ENCODE measurements at places on chromosomes 7 and 10.

DNA sequence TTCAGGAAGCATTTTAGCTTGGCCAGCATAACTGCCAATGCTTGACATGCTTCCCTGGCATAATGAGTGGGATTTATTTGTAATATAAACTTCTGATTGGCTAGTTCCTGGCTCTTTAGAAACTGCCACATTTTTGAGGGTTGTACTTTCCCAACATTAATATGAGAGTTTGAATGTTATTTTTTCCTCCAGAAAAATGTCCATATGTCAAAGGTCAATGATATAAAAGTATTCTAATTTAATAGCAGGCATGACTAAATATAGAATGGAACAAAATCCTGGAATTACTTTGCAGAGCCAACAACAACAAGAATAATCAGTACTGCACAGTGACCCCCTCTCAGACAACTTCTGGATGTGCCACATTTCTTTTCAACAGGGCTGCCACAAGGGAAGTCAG lies 352.6 kb downstream of the PRPF18 start:
- DNase-seq = no peak

- DNase-seq = no peak
These were observed 62.3 kb downstream of the OSBPL3 start for GRCh38 chr7:24917510-24918239.

DNA sequence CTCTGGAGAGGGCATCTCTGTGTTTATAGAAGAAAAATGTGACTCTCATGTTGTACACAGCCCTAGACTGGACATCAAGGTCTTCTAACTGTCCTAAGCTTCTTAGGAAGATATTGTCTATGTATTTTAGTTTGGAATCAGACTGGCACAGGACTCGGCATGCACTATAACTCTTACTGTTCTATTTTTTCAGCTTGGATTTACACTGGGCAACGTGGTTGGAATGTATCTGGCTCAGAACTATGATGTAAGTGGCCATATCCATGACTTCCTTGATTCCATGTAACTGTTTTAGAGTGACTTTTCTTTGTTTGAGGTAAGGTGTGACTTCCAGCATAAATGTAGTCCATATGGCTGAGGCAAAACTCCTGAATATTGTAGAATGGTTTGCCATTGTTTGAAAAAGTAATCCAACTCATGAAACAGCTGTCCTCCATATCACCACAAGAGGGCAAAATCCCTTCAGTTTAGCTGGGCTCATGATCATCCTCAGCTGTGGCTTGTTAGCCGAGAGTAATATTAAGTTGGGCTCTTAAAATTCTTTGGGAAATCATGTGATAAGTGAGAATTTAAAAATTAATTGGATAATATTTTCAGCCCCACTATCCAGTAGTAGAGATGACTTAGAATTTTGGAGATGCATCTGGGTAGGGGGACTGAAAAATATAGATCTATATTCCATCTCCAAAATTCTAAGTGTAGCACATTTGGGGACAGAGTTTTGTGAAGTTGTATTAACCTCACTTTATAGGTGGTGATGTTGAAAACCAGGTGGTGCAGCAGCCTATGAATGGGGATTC lies 10.4 kb downstream of the STMP1 start:
- no peak for DNase-seq

- no peak for DNase-seq
These were observed 760 bp downstream of the THNSL1 start for GRCh38 chr10:25017154-25017590.

- no peak for DNase-seq
These were observed 29.1 kb downstream of the WDR37 start for GRCh38 chr10:1085258-1085657.

GRCh38 chr10:59779756-59780533 lies 26.7 kb upstream of the MRLN start:
- no peak for DNase-seq

- no peak for DNase-seq
These were observed 145.8 kb upstream of the LRRN3 start for GRCh38 chr7:110944966-110945644.

GRCh38 chr7:73726083-73726466 lies 6.6 kb upstream of the STX1A start:
- DNase-seq = no peak
